Ovary (tissue), 10 donors: ENCODE measurements at places on chromosomes 3 and 15. TPM values are rescaled to one million over a fixed set of nuclear protein-coding genes. Genes with fewer than 3 reads are reported as not detected.

- no peak for DNase-seq
Measured at GRCh38 chr15:47415539-47415971, 301.8 kb upstream of the SEMA6D start.

DNA sequence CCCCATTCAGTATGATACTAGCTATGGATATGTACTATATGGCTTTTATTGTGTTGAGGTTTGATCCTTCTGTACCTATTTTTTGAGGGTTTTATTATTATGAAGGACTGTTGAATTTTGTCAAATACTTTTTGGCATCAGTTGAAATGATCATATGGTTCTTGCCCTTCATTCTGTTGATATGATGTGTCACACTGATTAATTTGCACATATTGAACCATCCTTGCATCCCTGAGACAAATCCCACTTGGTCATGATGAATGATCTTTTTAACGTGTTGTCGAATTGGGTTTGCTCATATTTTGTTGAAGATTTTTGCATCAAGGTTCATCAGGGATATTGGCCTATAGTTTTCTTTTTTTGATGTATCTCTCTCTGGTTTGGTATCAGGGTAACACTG, 61.0 kb downstream of the RASA2 start:
- no peak for DNase-seq

DNA sequence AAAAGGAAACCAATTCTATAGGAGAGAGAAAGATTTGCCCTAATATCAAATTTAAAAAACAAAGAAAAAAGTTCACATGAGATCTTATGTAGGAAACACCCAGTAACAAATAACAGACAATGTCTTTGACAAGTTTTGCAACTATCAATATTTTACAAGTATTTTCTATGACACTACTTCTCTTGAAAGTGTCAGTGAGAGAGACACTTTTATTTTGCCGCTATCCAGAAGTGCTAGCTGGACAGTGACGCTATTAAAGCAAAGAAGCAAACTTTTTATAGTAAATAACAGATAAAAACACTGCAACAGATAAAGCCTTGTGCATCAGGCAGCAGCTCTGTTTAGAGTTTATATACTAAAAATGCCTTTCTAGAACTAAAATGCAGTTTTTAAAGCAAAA, 13.3 kb downstream of the LYSMD2 start:
- no peak for DNase-seq

DNA sequence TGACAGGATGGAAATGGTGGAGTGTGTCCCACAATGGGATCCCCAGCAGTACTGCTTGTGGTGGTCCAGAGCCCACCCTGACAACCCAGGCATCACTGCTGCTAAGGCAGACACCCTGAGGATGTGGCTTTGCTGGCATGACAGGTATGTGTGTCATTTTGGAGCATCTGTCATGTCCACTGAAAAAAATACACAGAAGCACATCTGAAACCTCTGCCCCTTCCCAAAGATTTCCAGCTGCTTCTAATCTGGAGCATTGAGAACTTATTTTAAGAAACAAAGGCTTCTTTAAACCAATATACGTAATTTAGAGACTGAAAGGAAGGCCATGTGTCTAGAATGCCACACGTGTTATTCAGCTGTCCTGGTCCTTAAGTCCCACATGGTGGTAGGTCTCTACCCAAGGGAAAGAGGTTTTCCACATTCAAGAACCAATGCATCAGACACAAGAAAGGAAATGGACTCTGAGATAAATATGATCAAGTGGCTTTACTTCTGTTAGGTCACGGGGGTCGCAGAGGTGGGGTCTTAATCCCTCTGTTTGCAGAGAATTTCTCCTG, 88.3 kb downstream of the PDZRN3 start:
- no peak for DNase-seq

The ZNF774 gene
- polyA plus RNA-seq, result 4.1 TPM

- DNase-seq, result no peak
Measured at GRCh38 chr15:78220713-78221112, 13.7 kb downstream of the ACSBG1 start.
